Urinary bladder (tissue), 4 donors: ENCODE measurements at places on chromosomes 5 and 9. TPM values are rescaled to one million over a fixed set of nuclear protein-coding genes. Genes with fewer than 3 reads are reported as not detected.

DNA sequence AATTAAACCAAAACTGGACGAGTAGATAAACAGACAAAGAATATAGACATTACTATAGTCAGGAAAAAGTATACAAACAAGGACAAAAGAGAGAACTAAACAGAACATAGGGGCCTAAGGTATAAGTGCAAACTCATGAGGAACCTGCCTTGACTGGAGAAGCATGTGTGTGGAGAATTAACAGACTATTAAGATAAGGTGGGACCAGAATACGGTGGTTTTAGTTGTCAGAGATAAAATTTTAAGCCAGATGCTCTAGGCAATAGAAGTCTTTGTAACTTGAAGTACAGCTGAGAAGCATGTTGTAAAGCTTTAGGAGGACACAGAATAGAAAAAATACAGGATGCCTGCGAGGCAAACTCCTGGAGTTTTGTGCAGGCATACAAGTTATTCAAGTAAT lies 707.1 kb downstream of the PTPRD start:
- DNase-seq = no peak

DNA sequence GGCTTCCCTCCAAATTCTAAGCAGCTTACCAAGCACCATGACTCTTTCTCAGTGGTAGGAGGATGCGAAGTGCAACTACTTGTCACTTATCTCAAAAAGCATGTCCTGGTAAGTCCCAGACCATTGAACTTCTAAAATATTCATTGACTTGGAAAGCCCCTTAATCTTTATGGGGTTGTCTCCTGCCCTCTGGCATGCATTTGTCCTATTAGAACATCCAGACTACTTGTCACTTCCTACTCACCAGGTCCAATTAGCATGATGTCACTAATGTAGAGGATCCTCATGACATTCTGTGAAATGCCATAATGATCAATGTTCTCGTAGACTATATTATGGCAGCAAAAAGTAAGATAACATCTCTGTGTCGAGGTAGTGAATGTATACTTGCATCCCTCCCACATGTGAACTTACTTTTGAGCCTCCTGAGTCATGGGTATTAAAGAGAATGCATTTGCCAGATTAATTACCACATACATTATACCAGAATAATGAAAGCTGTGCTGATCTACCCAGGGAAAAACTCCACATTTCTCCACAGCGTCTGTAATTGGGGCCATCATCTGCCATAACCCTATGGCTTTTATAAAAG lies 63.5 kb upstream of the RAD23B start:
- no peak for DNase-seq

DNA sequence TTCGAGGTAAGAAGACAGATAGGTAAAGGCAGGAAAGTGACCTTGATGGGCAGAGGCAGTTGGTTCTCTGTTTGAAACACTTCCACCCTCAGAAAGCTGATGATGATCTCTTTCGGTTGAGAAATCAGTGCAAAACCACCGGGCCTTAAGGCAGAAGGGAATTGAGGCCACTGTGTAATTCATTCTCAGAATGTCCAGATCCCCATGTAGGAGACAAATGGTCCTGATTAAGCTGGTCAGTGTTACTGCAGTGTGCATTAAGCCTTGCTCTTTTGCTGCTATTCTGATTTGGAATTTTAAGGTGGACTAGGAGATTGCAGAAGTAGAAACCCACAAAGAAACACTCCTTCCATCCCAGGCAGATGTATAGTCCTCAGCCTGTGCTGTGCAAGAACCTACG lies 255.2 kb downstream of the ARHGAP26 start:
- no peak for DNase-seq

DNA sequence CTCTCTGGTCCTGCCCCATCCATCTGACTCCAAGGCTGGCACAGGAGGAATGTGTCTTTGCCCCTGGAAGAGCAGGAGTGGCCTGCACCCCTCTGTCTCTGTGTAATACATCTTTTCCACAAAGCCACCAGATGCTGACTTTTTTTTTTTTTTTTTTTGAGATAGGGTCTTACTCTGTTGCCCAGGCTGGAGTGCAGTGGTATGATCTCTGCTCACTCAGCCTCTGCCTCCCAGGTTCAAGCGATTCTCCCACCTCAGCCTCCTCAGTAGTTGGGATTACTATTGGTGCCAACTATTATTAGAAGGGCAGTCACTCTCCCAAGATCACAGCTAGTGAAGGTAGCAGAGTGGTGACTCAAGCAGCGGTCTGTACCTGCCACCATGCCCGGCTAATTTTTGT lies 19.6 kb downstream of the SPRY4 start:
- DNase-seq = no peak

Gene SPINK7
- not detected for total RNA-seq

Gene GRXCR2
- not detected for total RNA-seq

DNA sequence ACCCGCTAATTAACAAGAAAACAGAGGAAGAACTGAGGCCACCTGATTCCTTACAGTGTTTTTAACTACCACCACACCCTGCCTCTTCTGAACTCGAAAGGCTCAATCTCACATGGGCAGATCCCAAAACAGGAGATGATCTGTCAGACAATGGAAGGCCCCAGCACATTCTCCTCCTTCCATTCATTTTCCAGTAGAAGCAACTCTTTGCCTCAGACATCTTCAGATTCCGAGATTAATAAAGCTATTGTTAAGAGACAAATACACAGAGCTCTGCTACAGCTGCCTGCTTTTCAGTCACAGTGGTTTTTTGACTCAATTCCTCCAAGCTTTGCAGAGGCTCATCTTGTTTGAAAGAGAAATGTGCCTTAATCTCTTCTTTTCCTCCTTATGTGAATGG lies 127.2 kb upstream of the ADAMTSL1 start:
- no peak for DNase-seq

DNA sequence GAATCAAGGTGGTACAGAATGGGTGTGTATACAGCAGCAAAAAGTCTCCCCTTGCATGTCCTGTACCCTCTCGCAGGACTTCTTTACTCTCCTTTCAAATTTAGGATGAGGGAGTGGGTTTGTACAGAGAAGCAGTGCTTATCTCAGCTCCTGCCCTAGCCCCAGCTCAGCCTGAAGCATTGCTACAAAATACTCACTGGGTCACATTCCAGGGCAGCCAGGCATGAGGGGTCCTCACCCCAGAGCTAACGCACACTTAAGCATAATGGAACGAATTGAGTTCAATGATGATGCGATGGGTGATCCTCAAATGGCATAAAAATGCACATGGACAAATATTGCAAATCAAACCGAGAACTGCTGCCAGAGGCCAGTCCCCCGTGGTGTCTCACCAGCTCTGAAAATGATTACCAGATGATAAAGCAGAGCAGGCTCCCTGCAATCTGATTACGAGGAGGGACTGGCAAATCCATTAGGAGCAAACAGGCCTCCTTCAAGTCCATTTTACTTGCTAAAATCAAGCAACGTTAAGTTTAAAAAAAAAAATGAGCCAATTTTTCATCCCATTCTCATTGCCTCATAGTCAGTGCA lies 231.6 kb upstream of the TAS2R1 start:
- DNase-seq = no peak

Gene FRMPD1
- 1.1 TPM for total RNA-seq

Gene SCGB3A2
- total RNA-seq = not detected

Gene CHSY3
- total RNA-seq = 23.4 TPM

GRCh38 chr9:7910426-7911020 lies 110.9 kb upstream of the DMAC1 start:
- no peak for DNase-seq

DNA sequence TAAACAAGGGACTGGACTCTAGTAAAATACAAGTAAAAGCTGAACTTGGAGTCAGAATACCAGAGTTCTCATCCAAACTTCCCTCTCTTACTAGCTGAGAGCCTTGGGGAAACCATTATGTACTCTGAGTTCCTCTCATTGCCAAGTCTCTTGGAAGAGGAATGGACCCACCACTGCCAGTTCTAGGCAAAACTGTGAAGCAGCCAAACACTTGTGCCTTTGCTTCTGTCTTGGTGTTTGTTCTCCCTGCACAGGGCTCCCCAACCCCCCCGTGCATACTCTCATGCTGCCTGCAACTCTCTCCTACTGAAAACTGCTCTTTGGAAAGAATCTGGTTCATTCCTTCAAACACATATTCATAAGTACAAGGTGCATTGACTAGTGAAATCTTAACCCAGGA lies 102.6 kb downstream of the PDZD2 start:
- DNase-seq = no peak

DNA sequence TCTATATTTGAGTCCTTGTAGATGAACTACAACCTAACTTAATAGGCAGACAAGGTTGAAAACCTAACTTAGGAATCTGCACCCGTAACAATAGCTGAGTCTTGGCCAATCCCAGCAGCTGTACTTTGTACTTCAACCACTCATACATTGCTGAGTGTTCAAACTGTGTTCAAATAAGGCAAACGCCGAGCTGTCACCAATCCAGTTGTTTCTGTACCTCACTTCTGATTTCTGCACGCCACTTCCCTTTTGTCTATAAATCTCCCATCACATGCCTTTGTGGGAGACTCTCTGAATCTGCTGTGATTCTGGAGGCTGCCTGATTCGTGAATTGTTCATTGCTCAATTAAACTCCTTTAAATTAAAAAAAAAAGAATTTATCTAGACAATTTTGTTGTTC lies 167.8 kb upstream of the TUT7 start:
- no peak for DNase-seq
